DND-41 (cell line): ENCODE measurements at places on chromosomes 7 and 10.

DNA sequence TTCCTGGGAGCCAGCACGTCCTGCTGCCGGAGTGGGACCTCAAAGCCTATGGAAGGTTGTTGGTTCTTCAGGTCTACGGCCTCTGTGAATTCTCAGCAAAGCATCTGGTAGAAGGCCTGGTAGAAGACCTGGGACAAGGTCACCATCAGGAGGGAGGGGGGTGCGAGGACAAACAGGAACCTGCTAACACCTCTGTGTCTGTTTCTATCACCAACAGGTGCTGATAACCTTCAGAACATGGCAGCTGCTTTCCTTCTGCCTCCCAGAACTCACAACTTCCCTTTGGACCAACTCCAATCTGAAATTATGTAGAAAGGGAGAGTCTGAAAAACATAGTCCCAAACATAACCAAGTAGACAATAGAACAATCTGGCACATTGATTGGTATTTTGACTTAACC lies 8.3 kb upstream of the MET start:
- no peak for DNase-seq

- no peak for DNase-seq
Observed at GRCh38 chr7:144468990-144469732, 65.7 kb upstream of the NOBOX start.

DNA sequence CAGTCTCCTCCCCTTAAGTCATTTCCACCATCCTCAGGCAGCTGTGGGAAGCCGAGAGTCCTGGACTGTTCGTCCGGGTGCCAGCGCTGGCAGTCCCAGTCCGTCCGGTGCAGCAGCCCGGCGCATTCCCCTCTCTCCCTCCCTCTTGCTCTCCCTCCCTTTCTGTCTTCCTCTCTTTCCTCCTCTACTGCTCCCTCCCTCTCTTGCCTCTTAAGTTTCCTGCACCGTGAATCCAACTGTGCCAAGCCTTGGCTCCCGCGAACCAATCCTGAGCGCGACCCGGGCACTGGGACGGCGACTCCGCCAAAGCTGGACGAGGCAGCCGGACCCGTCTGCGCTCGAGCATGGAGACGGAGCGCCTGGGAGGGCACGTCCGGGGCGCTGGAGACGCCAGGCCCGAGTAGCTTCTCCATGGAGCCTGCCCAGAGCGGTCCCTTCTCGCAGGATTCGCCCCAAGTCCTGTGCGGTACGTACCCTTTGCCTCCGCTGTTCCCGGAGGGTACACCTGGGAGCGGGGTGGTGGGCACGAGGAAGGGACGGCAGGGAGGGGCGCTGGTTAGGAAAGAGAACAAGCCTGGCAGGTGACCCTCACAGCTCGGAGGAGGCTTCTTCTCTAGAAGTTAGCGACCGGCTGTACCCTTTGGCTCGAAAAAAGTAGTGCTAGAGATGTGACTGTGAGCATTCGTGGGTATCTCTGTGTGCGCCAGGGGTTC lies 1.0 kb downstream of the NXPH1 start:
- DNase-seq, result no peak

DNA sequence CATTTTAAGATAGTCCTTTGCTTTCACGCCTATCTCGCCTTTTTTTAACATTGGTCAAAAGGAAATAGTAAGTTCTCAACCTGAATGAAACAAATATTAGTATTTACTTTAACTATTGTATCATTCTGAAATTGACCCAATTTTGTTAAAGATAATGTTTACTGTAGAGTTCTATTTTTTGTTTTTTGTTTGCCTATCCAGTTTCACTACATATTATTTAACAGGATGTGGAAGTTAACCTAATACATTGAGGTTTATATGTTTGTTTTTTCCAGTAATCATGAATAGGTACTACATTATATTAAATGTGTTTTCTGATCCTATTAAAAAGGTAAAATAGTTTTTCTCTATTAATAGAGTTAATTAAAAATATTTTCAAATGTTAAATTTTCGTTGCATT lies 26.5 kb downstream of the ACSM6 start:
- DNase-seq, result no peak

DNA sequence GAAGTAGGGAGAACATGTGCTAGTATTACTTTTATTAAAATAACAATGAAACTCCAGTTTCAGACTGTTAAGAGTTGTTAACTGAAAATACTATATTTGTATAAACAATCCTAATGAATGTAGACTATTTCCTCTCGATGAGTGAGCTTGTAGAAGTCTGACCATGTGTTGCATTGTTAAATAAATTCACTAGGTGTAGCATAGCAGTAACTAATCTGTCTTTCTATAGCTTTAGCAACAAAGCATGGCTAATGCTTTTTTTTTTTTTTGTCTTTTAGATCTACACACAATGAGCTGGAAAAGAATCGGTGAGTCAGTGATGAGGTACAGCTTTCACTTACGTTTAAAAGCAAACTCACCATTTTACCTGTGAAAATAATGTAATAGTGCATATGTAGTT lies 37.1 kb downstream of the MXI1 start:
- DNase-seq, result no peak

DNA sequence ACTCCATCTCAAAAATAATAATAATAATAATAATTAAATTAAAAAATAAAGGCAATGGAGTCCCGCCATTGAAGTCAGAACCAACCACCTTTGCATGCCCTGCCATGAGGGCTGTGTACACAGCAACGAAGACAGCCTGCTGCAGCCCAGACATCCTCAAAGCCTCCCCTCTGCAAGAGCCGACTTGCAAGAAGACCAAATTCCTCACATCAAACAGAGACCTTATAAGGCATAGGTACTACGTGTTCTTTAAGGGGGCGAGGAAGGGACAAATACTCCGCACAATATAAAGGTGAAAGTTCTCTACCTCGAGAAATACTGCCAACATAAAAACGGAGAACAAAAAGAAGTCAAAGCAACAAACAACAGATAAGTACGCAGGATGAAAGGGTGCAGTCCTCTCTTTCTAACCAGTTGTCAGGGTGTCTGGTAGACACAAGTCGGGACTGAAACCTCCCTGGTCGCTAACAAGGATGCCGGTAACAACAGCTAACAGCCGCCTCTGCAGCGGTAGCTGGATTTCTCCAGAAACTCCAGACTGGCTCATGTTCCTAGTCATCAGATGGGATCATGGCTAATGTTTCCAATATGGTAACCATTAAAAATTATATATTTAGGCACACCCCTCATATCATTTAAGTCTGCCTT lies 23.6 kb downstream of the FGFR2 start:
- no peak for DNase-seq

DNA sequence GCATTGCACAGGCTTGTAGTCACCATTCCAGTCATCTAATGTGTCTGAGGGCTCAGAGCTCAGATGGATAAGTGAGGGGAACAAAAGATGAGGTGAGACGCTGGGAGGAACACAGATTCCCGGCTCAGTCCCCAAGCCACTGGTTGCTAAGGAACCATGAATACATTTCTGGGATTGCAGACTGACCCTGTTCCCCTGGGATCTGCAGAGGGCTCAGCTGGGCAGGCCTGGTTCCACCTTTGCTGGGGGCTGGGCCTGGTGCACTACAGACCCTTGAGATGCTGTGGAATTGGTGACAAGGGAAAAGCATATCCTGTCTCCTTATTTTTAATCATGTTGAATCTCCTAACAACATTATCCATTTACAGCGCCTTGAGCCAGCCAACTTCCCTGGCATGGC lies 19.2 kb downstream of the ELFN1 start:
- no peak for DNase-seq

- DNase-seq, result no peak
Observed at GRCh38 chr10:5165738-5166137, 19.2 kb downstream of the AKR1C8 start.
